ENCODE measurements at places on chromosomes 6 and 20.

GRCh38 chr6:137323860-137324259 is 104.7 kb upstream of the IFNGR1 start:
- DNase-seq, result no peak

DNA sequence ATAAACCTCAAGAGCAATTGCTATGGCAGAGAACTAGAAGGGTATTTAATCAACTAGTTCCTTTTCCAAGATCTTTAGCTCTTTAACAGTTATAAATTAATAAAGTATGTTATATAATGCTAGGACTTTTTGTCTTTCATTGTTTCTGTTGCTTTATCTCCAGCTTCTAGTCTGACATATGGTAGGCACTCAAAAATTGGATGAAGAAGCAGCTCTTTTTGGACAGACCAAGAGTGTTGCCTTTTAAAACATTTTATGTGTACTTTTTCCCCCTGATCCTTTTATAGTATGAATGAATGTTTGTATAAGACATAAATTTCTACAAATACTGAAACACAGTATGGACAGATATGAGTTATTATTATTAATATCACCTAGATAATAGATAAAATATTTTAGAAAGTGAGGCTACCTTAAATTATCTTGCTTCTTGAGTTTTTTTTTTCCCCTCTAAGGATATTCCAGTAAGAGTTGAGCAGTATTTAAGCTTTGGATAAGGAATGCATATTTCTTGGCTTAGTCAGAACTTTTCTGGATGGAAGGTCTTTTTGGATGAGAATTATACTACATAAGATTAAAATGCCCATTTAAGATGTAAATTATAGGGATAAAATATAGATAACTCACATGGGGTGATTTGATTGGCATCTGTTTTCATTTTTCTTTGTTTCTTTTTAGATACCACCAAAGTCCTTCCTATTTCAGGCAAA is 16.6 kb downstream of the LAMA2 start:
- DNase-seq, result no peak

DNA sequence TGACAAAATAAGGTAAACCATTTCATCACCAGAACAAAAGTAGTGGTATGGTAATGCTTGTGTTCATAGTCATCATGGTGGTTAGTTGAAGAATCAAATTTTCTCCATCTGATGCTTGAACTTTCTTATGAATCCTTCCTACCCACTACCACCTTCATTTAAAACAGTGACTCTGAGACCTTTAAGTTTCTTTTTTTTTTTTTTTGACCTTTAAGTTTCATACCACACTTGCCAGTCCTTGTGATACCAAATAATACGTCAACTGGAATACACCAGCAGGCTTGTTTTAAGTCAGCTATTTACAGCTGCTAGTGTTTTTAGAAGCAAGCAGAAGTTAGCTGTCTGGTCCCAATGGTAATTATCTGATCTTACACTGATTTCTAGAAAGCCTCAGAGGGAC is 413.4 kb upstream of the SOX4 start:
- no peak for DNase-seq

DNA sequence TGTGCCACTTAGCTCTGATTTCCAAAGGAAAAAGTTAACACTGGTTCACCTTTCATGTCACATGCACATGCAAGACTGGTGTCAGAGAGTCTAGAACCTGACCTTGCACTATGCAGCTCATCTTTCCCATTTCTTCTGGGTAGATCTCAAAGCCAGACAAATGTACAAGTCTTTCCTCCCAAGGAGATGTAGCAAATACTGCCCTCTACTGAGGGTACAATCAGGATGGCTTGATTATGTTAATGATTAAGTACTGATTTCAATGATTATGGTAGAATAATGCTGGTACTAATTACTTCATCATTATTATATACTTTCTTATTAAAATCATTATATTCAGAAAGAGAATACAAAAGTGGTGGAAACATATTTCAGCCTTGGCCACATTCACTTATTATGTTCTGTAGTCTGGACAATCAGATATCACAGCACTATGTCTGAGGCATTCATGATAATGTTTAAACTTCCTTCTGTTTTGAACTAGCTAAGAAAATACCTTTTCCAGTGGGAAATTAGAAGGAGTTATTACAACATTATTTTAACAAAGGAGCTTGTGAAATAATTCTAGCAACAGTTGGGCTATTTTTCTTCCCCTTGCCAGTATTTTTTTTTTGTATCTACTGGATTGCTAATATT is 68.5 kb upstream of the FOXO3 start:
- no peak for DNase-seq

DNA sequence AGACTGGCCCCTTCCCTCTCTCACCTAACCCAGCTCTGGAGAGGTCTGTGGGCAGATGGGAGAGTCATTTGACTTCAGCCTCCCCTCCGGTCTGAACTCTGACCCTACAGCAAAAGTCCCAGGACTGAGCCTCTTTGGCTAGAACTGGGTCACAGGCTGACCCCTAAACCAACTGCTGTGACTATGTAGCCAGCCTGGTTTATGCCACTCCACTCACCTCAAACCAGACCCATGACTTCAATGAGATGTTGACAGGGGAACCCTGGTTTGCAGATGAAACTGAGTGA is 864 bp upstream of the OSBPL2 start:
- no peak for DNase-seq

DNA sequence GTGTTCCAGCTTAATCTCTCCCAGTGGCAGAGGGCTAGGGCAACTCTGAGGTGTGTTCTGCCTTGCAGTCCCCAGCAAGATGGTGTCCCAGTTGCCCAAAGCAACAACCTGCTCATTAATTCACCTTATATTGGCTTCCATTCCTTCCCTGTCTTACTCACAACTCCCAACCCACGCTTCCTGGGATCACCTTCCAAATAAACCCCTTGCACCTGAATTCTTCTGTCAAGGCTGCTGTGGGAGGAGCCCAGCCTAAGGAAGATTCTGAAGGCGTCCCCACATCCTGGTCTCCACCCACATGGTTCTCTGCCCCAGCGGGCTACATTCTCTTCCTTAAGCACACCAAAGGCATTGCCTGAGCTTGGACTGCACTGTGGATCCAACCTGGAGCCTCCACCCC is 116.6 kb upstream of the MAFB start:
- no peak for DNase-seq
